Neuronal stem cell (in vitro differentiated cells): ENCODE measurements at places on chromosomes 7 and 10.

DNA sequence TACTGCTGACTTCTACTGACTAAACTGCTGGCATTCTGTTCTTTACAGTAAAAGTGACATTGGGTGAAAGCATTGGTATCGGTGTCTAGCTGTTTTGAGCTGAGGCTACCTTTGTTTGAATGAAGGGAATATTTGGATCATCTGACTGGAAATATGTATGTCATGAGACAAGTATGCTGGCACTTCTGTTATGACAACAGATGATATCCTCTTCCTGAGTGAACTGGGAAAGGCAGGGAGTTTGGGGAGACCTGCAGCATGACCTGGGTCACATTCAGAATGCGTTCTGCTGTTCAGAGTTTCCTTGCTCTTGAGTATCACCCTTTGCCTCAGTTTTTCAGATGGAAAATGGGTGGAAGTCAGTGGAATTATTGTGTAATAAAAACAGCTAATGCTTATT lies 81.8 kb downstream of the PLCE1 start:
- DNase-seq = no peak

DNA sequence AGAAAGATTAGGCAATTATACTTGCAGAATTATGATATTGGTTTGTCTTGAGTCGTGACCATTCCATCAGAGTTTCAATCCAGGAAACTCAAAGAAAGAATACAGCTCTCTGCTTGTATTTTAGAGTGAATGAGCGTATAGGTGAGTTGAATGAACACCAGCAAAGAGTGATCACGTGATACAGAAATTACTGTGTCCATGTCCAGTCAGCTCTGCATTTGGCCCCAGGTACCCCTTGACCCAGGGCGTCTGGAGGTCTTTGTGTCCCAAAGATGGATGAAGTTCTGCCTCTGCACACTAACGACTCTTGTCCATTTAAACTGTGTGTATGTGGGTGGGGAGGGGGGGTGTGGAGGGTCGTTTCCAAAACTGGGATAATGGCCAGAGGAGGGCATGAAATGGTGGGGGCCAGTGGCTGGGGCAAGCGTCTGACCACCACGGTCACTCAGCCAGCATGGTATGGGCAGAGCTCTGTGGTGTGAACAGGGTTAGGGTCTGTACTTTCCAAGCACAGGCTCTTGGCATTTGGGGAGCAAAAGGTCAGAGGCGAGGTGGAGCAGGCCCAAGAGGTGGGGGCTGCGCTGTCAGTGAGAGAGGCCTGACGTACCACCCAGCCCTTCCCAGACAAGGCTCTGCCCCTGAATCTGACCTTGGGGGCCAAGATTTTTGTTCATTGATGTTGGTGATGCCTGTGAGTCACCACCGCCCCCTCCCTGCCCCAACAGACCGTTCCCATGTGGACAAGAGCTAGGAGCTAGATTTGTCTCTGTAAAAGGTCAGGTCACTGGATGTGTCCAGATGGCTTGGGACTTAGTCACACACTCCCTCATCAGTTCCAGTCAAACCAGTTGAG lies 1.4 kb downstream of the PTPRE start:
- no peak for DNase-seq

DNA sequence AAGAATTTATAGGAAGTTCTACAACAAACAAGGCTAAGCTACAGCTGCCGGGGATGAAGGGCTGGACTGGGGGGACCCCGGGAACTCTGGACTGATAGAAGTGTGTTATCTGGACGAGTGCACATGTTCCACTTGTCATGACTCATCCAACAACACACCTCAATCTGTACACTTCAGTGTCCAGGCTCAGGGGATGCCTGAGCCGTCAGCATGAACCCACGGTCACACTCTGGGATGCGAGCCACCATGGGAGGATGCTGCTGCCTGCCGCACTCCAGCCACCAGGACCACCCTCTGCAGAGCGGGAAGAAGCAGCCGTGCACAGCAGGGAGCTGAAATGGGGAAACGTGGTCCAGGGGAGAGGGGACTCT lies 67.5 kb downstream of the MAD1L1 start:
- no peak for DNase-seq

- DNase-seq = peak; percentile 48
Observed at GRCh38 chr7:39353615-39354376, 212.4 kb upstream of the YAE1 start.

DNA sequence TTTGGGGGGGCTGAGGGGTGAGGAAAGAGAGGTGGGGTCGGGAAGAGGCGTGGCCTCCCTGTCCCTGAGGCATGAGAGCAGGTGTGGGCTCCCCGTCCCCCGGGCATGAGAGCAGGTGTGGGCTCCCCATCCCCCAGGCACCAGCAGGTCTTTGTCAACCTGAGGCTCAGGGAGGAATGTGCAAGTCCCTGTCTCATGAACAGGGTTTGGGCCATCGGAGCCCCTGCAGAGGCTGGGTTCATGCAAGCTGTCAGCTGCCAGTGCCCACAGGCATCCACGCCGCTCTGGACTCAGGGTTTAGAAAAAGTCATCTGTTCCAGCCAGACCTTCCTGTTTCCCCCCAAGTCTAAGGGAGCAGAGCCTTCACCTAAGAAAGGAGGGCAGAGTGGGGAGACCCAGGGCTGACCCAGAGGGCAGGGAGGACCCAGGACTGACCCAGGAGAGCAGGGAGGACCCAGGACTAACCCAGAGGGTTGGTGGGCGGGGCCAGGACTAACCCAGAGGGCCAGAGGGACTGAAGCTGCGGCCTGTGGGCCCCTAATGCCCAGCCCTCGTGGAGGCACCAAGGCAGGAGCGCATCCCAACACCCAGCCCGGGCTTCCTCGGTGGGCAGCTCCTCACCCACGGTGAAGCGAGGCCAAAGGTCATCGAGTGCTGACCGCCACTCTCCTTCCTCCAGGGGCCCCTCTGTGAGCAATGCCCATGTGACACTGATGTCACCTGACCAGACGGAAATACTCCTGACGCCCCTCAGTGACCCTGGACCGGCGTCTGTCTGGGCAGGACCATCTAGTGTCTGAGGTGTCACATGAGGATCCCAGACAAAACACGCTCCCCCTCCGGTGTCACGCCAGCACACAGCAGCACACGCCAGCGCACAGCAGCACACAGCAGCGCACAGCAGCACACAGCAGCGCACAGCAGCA lies 28.9 kb upstream of the GPR146 start:
- DNase-seq = no peak

- DNase-seq = no peak
Observed at GRCh38 chr7:15557186-15557585, 4.6 kb downstream of the AGMO start.

GRCh38 chr7:1024876-1025742 lies 19.2 kb upstream of the GPR146 start:
- no peak for DNase-seq

DNA sequence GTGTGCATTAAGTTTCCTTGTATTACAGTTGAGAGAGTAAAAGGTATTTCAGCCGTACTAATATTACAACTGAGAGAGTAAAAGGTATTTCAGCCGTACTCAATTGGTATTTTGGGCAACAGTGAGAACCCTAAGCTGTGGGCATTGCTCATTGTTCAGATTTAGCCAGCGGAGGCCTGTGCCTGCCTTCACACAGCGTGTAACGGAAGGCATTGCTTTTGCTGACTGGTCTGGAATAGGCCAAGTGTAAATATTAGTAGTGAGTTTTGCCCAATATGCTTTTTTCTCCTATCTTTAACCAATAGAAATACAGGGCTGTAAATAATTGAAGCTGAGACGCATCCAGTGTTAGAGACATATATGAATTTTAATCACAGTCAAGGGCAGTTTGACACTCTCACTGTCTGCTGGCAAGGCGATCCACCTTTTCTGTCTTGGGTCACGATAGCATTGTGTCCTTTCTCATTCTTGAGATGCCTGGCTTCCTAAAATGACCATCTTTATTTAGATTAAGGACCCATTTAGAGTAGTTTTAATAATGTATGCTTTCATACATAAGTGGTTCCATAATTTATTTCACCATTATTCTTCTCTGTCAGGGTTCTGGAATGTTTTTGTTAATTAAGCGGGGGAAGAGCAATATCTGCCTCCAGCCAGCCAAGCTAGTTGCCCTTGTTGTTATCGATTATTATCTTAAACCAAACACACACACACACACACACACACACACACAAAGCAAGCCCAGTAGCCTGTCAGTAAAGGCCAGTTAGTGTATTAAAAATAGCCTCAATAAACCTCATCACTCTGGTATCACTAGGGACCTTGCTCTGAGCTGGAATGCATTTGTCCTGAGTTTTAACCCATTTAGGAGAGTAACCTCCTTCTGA lies 130.7 kb downstream of the CELF2 start:
- no peak for DNase-seq

DNA sequence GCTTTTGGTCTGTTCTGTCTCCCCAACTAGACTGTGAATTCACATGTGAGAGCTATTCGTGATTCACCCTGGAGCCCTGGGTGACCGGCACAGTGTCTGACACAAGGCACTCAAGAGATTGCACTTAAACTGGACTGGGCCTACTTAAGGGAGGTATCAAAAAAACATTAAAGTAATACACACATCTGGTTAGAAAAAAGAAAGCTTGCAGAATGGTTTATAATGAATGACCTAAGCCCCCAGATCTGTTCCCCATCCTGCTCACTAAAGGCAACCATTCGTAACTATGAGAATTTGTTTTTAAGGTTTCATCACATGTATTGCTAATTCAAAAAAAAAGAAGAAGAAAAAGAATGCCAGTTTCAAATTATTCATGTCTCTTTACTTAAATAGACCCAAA lies 74.5 kb downstream of the DGKI start:
- no peak for DNase-seq

DNA sequence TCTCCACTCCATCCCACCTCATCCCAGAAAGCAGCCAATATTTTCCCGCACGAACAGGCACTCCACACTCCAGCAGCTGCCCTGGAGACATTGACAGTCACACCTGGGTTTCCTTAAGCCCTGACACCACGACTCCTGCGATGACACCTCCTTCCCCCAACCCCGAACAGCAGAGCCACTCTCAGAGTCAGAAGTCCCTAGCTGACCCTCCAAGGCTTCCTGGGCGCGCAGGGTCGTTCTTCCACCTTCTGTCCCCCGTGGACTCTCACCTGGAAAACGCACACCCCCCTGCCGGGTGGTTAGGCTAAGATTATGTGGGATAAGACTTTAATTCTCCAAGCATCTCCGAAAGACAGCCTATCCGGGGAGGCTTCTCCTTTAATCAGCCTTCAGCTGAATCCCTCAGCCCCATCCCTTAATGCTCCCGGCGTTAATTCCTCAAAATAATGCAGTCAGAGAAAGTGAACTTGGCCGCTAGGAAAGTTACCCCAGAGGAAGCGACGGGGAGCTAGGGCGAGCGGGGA lies 1.1 kb downstream of the DENND11 start:
- no peak for DNase-seq

DNA sequence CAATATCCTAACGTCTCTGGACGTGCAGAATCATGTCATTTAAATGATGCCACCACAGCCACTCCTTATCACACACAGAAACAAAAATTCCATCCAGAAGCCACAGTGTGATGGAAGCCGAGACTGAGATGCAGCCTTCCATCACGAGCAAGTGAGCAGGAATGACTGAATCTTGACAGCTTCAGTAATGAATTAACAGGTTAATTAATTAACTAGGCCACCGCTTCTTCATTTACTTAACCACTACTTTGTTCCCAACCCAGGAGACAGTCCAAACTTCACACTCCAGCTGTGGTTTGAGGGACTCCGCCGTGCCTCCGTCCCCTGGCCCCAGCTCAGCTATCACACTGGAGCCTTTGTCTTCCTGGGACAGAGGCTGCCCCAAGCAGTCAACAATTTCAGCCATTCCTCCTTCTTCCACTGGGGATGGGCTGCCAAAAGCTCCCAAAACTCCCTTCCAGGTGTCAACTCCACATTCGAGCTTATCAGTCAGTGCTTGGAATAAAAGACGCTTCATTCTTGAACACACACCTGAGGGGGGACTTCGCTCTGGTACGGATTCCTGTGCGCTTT lies 65.9 kb downstream of the FGFR2 start:
- no peak for DNase-seq

DNA sequence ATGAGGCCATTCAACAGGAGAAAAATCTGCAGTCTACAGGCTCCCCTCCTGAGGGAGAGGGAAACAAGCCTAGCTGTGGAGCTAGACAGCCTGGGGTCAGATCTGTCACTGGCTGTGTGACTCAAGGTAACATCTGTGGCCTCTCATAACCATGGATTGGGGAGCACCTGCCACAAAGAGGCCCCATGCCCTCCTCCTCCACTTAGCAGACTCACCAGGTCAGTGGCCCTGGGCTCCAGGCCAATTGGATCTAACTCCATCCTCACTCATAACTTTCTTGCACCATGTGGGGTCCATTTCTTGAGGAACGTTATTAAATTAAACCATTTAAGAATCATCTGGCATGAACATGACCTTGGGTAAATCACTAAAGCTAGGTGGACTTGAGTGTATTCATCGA lies 1.8 kb downstream of the GDF10 start:
- DNase-seq = no peak

DNA sequence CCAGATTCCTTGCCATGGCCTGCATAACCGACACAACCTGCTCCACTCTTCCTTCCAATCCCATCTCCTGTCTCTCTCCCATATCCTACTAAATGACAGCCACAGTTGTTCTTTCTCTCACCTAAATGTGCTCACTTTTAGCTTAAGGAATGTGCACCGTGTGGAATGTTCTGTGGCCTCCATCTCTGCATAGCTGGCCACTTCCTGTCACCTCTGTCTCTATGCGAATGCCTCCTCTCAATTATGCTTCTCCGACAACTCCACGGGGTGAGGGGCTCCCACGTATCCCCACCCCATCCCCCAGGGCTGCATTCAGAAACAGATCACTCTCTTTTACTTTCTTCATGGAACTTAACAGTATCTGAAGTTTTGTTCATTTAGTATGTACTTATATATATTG lies 110.7 kb downstream of the RAB18 start:
- no peak for DNase-seq

DNA sequence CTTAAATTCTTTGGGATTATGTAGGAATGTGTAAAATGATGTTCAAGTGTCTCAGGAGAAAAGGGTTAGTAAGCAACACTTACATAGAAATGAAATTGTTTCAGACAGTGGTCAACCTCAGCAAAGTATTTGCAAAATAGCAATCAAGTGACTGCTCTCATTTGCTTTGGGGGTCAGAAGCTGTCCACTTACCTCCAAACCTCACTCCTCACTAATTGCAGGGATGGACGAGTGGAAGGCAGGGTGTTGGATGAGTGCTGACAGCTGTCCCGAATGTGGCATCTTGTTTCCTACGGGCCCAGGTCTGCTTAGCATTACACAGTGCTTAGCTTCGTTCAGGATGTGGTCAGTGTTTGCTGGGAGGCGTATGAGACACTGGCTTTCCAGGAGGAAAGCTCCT lies 437.0 kb downstream of the SUGCT start:
- no peak for DNase-seq
